Activated naive CD4-positive, alpha-beta T cell treated with anti-CD3 and anti-CD28 coated beads for 36 hours (primary cell): ENCODE measurements at places on chromosomes 1 and 21.

GRCh38 chr1:171379846-171380245 is 65.9 kb downstream of the FMO4 start:
- DNase-seq, result no peak

DNA sequence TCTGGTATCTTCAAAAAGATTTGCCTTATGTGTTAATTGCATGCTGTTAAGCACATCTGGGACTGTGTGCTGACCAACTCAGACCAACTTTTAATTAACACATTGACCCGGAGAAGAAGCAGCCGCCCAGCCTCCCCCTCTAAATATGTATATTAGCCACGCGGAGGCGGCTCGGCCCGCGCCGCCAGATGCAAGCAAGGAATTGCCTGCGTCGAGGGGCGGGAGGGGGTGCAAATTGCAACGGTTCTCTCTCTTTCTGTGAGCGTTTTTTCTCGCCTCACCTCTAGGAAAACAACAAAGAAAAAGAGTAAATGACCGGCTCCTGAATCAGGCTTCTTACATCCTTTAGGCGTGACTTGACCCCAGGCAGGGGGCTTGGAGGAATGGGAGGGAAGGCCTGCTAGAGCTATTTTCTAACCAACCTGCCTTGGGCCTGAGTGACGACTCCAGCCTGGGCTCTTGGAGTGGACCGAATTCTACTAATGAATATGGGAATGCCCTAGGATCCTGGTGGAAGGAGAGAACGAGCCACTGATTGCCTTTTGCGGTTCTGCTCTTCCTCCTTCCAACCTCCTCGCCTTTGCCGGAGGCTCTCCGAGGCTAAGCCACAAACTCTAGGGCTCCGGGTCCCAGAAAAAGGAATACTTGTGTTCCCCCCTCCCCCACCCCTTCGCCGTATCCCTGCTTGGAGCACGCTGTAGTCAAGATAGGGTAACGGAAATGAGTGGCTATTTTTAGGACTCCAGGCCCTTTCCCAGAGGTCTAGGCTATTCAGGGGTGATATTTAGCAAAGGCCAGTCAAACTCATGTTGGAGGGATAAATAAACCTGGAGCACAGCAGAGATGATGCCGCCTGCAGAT is 417.0 kb upstream of the ESRRG start:
- DNase-seq, result no peak

GRCh38 chr1:114651893-114652292 is 18.0 kb downstream of the DENND2C start:
- DNase-seq, result no peak

DNA sequence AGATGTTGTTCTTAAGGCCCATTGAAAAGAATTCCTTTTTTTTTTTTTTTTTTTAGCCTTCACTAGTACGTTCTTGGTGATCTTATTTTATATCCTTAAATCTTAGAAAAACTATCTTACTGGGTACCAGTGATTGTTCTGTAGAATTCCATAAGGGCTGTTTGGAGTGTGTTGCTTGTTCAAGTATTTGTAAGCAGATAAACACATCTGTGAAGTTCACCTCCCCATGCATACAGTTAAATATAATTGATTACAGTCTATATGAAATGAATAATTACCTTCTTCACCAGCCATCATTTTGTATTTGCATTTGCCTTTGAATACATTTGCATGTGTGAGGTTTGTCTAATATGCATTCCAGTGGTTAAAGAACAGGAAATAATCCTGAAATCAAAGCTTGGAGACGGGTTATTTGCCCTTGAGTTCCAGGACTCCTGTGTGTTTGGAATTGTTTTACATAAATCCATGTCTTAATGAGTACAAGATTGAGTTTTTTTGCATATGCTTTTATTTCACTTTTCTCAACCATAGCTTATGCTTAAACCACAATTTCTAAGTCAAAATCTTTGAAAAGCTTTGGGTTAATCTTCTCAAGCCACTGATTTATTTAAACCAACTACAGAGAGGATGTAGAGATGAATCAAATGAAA is 73.1 kb downstream of the VPS13D start:
- DNase-seq, result no peak

DNA sequence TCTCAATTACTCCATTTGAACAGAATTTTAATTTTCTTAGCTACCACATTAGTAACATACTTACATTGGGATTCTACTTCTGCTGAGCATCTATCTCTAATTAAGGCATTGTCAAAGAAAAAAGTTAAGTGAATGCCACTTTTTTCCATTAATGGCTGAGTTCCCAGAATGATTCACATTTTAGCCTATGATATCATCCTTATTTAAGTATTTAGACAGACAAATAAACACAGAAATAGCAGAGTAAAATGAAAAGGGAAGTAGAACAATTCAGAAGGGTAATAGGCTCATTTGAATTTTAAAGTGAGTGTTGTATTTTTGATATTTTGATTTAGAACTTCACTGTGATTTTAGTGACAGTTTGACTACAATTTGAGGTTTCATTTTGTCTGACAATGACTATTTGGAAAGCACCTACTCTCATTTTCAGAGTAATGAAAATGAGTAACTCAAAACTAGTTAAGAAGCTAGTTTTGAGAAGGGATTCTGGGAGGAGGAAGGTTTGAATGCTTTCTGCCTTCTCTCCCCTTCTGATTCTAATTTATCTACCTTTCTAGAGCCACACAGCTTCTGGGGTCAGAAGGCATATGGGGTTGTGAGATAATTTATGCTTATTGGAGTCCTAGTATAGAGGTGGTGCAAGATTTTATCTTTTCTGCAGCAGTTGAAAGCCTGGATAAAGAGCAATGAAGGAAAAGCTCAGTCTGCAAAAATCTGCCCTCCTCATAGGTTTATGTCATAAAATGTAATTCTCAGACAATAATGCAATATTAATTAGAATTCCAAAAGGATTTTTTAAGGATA is 15.5 kb downstream of the LYPLAL1 start:
- DNase-seq, result no peak

- DNase-seq, result no peak
Observed at GRCh38 chr1:157166590-157166989, 28.4 kb upstream of the ETV3 start.

DNA sequence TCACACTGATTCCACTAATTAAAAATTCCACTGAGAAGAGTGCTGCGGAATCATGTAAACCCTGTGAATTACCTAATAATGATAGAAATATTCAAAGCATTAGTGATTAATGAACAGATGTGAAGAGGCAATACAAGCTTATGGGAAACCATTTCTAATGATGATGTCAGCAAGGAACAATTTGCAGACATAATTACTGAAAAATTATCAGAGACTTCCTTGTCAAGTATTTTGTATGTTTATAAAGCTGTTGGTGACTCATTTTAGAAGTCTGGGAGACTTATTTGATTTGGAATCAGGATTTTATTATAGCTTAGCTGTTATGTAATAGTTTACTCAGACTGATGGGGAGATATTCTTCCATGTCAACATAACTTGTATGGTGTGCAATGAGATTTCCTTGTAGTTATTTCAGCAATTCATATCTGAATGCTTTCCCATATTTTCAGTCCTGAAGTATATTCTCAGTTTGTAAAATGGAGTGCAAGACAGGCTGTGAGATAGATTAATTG is 135.5 kb downstream of the TGFB2 start:
- no peak for DNase-seq

GRCh38 chr1:77797991-77798390 is 18.5 kb downstream of the MIGA1 start:
- no peak for DNase-seq

DNA sequence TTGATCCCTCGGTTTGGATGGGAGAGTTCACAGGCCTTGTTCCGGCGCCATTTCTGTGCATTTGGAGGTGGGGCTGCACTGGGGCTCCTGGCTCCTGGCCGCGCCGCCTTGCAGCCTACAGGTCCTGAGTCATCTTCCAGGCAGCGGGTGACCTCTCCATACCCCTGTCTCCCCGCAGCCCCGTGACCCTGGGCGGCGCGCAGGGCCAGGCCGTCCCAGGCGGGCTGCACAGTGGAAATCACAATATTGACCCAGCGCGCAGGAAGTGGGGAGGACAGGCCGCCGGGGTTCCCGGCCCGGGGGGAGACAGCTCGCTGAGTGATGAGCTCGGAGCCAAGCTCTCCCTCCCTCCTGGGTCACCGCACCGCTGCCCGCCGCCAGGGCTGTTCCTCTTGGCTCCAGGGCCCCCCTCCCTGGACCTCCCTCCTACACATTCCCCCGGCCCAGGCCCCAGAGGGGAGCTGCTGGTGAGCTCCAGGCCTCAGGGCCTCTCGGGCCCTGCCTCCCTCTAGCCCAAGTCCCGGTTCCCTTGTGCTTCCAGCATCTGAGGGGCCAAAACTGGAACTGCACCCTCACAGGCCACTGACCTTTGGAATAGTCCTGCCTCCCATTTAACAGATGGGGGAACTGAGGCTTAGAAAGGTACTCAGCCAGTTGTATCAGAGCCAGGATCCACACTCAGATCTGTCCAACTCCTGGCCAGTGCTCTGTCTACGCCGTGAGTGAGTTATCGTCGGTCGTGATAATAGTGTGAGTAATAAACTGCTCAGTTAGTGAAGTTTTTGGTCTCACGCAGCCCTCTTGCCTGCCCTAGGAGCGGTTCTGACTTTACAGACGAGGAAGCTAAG is 142.9 kb upstream of the WNT4 start:
- no peak for DNase-seq

GRCh38 chr21:39686646-39687468 is 58.1 kb upstream of the IGSF5 start:
- DNase-seq, result no peak

DNA sequence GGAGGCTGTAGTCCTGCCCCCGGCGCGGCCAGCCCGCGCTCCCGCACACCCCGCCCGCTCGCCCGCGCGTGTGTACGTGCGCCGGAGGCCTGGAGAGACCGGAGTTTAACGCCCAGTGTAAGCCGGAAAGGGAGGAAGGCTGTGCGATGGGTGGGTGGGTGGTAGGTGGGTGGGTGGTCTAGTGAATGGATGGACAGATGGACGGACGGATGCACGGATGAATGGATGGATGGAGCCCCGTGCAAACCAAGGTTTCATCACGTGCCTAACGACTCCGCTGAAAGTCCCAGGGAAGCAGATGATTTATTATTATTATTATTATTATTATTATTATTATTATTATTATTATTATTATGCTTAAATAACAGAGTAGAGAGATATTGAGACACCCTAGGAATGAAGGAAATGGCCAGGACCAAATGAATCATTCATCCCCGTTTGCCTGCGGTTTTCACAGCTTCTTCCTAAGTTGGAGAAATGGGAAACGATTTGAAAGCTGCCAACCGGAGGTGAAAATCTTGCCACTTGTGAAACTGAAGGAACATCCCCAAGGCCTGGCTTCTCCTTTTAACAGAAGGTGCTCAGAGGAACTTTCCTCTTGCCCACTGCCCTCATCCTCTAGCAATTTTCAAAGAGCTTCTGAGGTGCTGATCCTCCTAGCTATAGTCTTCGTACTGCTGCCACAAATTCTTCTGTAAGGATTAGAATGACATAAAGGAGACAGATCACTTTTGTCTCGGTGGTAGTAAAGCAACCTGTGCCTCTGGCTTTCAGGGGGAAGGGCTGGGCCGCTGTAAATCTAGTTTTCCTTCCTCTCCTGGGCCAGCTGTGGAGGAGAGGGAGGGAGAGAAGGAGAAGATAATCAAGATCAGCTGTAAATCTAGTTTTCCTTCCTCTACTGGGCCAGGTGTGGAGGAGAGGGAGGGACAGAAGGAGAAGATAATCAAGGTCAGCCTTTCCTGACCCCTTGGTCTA is 648 bp upstream of the RGS7 start:
- DNase-seq, result no peak

GRCh38 chr1:45615885-45616284 is 8.0 kb downstream of the CCDC17 start:
- DNase-seq, result no peak

- DNase-seq, result peak; percentile 70
Observed at GRCh38 chr1:154772606-154773506, 97.2 kb downstream of the KCNN3 start.

DNA sequence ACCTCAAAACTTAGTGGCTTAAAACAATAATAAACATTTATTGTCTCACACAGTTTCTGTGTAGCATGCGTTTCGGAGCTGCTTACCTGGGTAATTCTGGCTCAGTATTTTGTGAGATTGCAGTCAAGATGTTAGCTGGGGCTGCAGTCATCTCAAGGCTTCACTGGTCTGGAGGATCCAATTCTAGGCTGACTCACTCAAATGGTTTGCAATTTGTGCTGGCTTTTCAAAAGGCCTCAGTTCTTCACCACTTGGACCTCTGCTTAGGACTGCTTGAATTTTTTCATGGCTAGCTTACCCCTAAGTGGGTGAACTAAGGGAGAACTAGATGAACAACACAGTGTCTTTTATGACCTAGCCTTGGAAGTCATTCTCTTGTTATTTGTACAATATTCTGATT is 21.0 kb downstream of the XPR1 start:
- DNase-seq, result no peak

DNA sequence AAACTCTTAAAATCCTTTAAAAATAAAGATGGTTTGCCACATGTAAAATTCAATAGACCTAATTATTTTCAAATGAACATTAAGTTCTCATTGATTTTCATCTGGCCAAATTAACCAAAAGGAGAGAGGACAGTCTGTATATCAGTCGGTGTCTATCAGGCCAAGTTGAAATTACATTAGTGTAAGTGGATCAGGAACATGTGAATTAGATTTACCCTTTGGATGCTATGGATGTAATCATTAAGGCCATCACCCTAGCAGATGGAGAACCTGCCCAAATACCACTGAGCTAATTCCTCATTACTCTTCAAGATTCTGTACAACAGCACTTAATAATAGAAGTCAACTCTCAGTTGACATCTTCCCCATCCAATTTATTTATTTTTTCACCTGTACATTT is 29.5 kb upstream of the DPT start:
- no peak for DNase-seq

GRCh38 chr1:92277105-92277723 is 21.6 kb downstream of the GLMN start:
- no peak for DNase-seq

GRCh38 chr1:159936273-159936904 is 9.0 kb downstream of the IGSF9 start:
- peak; percentile 89 for DNase-seq

DNA sequence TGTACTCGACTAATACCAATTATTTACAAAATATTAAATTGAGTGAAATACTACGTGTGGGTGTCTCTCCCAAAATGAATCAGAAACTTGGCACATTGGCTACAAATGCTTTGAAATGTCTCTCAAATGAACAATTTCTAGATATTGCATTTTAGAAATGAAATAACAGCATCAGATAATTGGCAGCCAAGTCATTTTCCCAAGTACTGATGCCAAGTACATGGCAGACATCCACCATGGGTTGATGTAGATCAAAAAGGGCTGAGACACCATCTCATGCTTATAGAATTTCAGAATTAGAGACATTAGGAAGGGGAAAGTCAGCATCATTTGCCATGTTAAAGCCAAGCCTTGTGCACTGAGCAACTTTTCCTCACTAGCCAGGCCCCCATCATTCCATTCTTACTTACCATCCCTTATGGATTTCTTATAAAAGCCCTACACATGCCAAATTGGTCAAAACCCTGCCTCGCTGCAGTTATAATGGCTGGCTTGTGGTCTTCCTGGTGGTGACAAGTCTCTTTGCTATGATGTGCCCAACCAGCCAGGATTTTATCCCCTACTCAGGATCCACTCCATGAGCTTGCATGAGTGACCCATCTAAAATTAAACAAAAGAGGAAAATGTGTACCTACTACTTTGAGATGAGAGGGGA is 73.1 kb downstream of the GREM2 start:
- no peak for DNase-seq

GRCh38 chr1:117001254-117001927 is at the start of gene CD101:
CD101 (plus strand) TSS chr1:117001760; CDS start chr1:117001818, 58 bp downstream.
- DNase-seq, result peak; percentile 72
